AG04449 (cell line): ENCODE measurements at places on chromosomes 6 and 20.

GRCh38 chr6:113347436-113347835, 509.7 kb upstream of the MARCKS start:
- no peak for DNase-seq

GRCh38 chr6:112154711-112155110, 67.3 kb downstream of the FAM229B start:
- no peak for DNase-seq

DNA sequence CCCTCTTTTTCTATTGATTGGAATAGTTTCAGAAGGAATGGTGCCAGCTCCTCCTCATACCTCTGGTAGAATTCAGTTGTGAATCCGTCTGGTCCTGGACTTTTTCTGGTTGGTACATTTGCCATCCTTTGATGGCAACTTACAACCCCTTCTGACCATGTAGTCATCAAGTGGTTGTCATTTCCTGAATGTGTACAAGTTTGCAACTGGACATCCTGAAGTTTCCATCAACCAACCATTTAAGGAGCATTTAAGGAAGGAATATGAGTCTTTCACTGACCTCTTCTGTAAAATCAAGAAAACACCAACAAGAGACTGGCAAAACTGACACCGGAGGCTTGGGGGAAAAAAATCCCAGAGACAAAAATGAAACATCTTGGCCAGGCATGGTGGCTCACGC, 97.4 kb downstream of the RIN2 start:
- DNase-seq = no peak

DNA sequence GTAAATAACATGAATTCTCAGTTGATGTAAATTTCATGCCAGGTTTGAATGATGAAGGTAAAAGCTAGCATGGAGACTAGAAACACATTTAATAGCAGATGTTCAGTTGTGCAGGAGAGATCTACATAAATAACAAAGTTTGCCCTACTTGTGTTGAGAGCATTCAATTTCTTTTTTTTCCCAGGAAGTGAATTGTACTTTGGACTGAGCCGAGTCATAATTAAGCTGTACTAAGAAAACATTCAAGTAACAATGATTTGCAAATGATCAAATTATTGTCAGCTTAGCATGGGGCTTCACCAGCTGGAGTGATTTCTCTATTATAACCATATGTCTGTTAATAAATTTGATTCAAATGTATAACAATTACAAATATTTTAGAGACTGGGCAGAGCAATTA, 893.5 kb upstream of the MAP3K7 start:
- no peak for DNase-seq

- DNase-seq = no peak
Observed at GRCh38 chr6:40326714-40327421, 260.3 kb downstream of the LRFN2 start.

DNA sequence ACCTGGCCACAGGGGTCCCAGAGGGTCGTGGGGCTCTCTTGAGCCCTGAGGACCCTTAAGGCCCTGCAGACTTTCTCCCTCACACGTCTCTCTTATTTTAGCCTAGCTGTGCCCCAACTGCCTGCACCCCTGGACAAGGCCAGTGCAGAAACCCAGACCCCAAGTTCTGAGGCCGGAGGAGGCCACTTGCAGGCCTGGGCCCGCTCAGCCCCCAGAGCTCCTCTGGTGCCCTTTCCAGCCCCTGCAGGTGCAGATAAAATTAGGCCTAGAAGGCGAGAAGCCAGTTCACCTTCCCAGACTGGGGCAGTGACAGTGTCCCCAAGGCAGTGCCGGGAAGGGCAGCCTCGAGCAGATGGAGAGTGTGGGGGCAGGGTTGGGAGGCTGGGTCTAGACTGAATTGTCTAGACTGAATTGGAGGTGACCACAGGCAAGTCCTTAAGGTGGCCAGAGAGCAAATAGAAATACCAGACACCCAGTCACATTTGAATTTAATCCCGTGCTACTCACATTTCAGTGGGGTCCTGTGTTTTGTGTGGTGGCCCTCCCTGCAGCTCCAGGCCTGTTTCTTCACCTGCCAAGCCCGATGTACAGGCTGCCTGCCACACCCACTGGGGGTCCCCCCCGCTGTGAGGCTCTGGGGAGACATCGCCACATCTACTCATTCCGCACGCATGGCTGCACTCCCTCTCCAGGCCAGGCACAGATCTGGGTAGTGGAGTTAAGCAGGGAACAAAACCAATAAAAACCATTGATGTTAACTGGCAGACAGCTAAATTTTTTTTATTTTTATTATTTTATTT, 8.6 kb upstream of the IP6K3 start:
- DNase-seq = no peak

GRCh38 chr20:61126369-61127195, 125.5 kb upstream of the CDH4 start:
- no peak for DNase-seq

DNA sequence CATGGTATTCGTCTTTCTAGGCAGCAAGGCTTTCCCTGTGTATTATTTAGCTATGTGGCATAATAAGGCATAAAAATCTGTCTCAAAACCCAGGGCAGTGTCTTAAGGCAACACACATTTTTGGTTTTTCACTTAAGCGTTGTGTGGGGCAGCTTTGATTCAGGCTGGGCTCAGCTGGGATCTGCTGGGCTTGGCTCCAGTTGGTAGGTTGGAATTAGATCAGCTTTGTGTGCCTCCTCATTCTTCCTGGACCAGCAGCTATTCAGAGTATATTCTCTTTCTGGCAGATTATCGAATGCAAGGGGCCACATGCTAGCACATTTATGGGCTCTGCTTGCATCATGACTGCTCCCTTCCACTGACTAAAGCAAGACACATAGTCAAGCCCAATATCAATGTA, 487.9 kb downstream of the RFPL4B start:
- DNase-seq = no peak

DNA sequence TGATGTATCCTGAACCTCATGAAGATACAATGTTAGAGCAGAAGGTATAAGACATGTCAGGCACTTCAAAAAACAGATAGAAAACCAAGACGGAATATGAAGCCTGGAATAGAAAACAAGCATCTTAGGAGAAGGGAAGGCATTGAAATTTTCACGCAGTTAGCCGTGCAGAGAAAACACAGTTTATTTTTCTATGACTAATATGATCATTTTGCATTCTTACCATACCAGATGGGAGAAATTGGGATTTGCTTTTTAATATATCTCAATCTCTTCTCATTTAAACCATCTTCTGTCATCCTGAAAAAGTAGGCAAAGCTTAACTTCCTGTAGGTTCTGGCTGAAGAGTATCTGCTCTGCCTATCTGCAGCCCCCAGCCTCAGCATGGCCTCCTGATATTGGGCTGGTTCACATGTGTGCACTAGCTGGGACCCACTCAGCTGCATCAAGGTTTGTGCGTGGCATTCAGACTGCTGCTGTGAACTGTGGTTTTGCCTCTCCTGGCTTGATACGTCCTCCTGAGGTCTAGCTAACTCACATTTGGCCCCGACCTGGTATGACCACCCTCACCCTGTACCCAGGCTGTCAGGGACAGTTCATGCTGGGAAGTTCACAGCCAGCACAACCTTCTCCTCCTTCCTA, 392.5 kb upstream of the SASH1 start:
- no peak for DNase-seq

DNA sequence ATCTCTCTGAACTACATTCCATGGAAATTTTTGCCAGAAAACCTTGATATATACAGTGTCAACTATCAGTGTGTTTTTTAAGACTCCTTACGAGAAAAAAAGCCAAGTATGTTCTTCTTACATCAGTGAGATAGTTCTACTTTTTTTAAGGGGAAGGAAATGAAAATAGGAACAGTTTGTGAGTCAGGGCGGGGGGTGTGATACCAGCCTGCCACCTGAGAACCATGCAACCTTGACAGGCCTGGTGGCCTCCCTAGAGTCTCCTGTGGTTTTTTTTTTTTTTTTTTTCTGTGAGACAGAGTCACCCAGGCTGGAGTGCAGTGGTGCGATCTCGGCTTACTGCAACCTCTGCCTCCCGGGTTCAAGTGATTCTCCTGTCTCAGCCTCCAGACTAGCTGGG, 96.3 kb upstream of the GCM1 start:
- DNase-seq = no peak

DNA sequence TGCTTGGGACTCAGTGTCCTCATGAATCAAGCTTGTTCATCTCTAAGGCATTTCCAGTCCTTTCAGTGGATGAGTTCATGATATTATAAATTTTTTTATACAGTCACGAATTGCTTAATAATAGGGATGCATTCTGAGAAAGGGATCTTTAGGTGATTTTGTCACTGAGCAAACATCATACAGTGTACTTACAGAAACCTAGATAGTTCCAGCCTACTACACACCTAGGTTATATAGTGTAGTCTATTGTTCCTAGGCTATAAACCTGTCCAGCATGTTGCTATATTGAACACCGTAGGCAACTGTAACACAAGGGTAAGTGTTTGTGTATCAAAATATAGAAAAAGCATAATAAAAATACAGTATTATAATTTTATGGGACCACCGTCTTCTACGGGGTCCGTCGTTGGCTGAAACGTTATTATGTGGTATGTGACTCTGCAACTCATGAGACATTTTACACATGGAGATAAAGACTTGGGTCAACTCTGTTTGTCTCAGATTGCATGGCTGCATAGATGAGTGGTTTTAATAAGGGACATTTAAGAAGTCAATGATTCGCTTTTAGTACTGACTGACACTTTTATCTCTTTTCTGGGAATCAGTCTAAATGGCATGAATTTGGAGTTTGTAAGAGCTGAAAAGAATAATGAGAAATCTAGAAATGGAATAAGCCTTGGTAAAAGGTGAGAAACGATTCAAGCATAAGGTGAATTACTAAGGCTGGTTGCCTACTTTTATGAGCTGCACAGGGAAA, 33.2 kb downstream of the CLIC5 start:
- no peak for DNase-seq

DNA sequence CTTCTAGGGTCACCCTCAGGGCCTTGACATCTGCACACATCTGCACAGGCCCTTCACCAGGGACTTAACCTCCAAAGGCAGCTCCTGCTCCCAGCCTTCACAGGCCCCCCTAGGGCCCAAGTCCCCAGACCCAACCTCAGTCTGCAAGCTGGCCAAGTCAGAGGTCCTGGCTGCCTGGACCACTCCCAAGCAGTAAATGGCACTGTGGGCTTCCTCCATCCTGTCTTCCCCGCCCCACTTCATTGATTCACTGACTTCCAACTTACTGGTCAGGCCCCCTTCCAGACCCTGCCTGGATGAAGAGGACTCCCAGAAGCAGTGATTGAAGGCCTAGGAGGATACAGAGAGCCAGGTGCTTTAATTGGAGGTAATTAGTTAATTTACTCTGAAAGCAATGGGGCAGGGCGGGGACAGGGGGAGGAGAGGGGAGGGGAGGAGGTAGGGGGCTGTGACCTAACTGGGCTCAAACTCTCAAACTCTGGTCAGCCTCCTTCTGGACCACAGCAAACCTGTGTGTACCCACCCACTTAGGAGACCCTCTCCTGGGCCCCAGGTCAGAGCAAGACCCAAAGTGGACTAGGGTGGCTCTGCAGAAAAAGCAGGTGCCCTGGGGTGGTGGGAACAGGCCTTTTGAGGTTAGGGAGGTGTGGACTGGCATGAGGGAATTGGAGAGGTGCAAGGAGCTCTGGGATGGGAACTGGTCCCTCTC, 51.5 kb downstream of the MRPL14 start:
- no peak for DNase-seq

DNA sequence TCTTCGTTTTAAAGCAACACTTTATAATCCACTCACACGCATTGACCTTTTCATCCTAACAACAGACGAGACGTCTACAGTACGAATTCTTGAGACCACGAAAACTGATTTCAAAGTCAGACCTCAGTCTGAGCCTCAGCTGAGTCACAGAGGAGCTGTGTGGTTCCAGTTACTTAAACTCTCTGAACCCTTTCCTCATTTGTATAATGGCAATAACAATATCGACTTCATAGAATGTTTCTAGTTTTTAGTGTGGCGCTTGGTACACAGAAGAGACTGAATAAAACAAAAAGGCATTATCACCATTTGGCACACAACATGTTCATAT, 236.9 kb downstream of the ATXN1 start:
- no peak for DNase-seq

GRCh38 chr6:18186540-18187250, 31.5 kb downstream of the KDM1B start:
- no peak for DNase-seq

GRCh38 chr20:8722277-8722928, 346.5 kb upstream of the PLCB4 start:
- no peak for DNase-seq

- DNase-seq = no peak
Observed at GRCh38 chr6:107819964-107820337, 4.2 kb downstream of the SCML4 start.

GRCh38 chr20:19786311-19786710, 28.3 kb downstream of the RIN2 start:
- peak; percentile 81 for DNase-seq

DNA sequence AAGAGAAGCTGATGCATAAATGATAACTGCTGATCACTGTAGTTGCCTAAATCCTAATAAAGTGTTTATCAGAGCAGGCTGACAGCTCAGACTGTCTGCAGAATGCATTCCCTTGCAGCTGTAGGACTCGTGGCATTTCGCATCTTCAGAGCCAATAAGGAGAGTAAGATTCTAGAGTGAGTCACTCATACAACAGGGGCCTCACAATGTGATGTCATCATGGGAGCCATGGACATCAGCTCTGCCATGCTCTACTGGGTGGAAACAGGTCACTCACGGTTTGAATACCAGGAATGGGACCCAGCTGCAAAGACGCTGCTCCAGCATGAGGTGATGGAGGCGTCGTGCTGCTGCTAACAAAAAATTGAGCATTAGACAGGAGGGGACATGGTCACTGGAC, 7.4 kb downstream of the FAM209B start:
- DNase-seq = no peak

DNA sequence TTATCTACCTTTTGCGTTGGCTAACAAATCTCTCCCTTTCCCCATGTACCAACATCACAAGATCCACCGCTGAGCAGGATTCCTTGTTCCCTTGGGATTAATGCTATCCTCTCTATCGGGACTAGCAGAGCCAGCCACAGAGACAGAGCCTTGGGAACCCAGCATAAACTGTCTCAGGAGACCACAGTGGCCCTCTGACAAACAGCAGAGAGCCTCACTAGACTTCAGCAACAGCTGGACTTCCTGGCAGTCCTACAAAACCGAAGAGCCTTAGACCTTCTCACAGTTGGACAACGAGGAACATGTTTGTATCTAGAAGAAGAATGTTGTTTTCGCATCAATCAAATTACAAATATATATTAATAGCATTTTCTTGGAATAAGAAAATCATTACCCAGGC, 39.6 kb upstream of the POU5F1 start:
- DNase-seq = no peak

- no peak for DNase-seq
Observed at GRCh38 chr6:125939026-125939425, 17.5 kb upstream of the HINT3 start.

DNA sequence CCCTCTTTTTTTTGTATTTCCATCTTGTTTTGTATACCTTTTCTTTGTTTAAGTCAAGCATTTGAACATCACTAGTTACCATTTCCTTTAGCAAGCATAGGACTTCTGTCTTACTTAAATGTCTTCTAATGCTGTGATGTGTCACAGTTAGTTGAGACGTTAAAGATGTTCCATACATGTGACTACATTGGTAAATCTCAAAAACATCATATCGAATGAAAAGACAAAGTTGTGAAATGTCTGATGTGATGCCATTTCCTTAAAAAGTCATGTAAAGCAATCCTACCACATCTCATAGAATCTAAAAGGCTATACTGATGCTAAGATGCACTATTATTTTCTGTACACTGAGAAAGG, 26.8 kb downstream of the SLC16A10 start:
- no peak for DNase-seq
